Cortex of kidney (tissue), 1 donor: ENCODE measurements at places on chromosomes 1 and 21.

- no peak for DNase-seq
These were observed 2.0 kb downstream of the SYDE2 start for GRCh38 chr1:85198864-85199263.

DNA sequence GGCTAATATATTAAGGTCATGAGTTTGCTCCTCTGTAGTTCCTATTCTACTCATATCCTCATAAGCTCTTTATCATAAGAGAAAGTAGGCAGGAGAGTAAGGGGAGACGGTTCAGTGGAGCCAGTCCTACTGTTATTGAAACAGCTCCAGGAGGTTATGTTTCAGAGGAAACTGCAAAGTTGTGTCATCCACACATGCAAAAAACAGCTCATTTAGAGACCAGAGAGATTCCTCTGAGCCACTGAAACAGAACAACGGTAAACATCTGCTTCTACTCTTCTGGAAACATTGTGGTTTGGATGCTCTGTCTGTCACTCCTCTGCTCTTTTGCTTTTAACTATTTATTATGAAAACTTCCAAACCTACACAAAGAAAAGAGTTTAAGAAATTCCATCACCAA lies 66.3 kb upstream of the PPP2R5A start:
- DNase-seq, result no peak

- DNase-seq, result no peak
These were observed 231.9 kb downstream of the PTPRU start for GRCh38 chr1:29467989-29468900.

GRCh38 chr1:236794585-236795034 lies 482 bp upstream of the MTR start:
- no peak for DNase-seq

DNA sequence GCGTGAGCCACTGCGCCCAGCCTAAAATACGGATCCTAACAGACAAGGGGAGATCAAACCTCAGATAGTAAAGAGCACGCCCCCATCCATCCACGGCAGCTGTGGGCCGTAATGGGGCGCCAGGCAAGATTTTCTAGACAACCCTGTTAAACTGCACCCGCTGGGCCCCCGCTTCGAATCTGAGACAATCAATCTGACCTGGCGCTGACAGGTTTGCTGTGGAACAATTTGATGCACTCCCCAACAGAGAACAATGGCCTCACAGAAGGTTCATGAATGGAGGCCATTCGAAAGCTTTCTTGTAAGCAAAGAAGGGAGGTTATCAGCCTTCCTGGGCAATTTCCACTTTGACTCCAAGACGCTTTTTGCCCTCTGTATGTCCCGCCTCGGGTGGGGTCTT lies 30.5 kb downstream of the CLSTN1 start:
- DNase-seq, result no peak

DNA sequence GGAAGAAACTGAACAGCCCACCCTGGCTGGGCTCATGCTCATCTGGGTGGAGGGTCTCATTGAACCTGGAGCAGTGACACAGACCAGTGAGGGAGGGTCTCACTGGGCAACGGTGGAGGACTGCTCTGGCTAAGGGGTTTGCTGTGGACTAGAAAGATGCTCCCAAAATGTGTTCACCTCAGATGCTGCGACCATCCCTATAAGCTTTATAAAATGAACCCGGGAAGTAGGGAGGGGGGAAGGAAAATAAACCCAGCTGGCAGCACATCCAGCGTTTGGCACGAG lies 34.5 kb upstream of the LBR start:
- DNase-seq, result no peak

- DNase-seq, result no peak
These were observed 17.8 kb upstream of the PEF1 start for GRCh38 chr1:31662463-31662862.

GRCh38 chr1:34844252-34844634 lies 15.3 kb downstream of the SMIM12 start:
- DNase-seq, result no peak

GRCh38 chr1:212958175-212958574 lies 7.8 kb downstream of the VASH2 start:
- no peak for DNase-seq

- no peak for DNase-seq
These were observed 97.8 kb downstream of the BEND5 start for GRCh38 chr1:48678710-48679505.
